IPS-NIHi11 (cell line): ENCODE measurements at places on chromosomes 13 and 19.

- no peak for DNase-seq
These were observed 17.7 kb downstream of the INTS6 start for GRCh38 chr13:51435002-51435578.

DNA sequence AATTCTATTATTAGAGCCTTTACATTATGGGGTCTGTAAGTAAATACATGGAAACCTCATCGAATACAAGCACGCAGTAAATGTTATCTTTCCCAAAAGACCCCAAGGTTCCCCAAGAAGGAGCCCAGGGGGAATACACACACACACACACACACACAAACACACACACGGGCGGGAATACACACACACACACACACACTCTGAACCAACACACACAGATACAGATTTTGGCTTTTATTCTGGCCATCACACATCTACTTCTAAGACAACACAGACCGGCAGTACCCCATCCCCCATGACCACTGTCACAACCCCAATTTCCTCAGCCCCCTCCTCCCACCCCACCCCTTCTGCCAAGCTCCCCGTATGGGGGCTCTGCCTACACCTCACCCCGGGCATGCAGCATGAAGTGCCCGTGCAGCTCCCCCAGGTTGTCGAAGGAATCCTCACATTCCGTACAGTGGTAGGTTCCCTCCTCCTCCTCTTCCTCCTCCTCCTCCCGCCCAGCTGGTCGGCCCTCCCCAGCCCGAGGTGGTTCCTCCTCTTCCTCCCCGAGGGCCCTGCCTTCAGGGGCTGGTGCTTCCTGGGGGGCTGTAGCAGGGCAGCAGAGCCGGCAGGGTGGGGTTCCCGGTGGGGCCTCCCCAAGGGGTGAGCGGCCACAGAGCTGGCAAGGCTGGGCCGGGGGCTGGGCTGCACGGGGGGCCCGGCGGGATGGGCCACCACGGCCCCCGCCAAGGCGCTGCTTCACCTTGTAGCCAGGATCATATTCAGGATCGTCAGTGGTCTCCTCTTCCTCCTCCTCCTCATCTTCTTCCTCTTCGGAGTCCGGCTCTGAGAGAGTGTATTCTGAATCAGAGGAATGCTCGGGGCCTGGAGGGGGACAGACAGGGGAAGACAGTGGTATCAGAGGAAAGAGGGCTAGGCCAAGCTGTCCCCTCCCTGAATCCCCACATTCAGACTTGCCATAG lies 4.4 kb upstream of the SRRM5 start:
- no peak for DNase-seq

GRCh38 chr13:43669964-43670363 lies 116.8 kb downstream of the ENOX1 start:
- DNase-seq = no peak

DNA sequence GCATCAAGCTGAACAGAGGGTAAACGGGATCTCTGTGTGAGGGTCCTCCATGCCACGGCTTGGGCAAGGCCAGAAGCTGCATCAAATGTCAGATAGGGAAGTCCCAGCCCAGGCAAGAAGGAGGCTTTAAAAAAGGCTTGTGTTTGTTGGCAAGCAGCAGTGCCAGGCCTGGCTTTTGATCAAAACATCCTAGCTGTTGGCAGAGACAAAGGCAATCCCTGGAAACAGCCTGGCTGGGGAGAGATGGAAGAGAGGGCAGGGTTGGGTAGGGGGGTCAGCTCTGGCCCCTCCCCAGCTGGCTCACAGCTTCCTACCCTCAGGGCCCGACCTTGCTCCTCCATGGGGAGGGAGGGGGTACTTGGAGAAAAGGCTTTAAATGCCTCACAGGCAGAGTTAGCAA lies 61.8 kb upstream of the KCTD15 start:
- no peak for DNase-seq

DNA sequence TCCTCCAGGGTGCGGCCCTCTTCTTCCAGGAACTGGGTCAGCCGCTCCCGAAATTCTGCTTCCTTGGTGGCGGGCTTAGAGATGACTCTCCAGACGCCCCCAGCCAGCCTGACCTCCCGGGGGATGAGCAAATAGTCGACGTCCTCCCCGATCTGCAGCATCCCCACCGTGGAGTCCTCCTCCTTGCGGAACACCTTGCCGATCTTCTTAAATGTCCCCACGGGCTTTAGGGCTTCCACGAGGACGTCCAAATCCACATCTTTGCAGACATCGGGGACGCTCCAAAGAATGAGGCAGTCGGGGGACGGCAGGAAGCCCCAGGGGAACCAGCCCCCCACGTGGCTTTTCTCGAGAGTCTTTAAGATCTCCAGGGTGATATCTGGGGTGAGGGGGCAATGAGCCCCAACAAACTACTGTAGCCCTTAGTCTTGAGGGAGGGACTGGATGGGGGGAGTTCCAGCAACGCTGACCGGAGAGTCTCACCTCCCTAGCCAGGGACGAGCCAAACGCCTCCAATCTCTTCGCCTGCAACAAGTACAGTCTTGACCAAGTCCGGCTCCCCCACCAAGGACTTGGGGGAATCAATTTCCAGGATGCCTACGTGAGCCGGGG lies 608 bp downstream of the CCDC8 start:
- no peak for DNase-seq

- no peak for DNase-seq
These were observed 32.2 kb upstream of the WDFY2 start for GRCh38 chr13:51552027-51552426.

GRCh38 chr19:3503036-3503572 lies 2.6 kb upstream of the DOHH start:
- no peak for DNase-seq

- DNase-seq = no peak
These were observed 167.8 kb downstream of the ABCC4 start for GRCh38 chr13:95133498-95133897.

- DNase-seq = peak; percentile 97
These were observed at the start of gene ZNF628 for GRCh38 chr19:55476100-55476775. Gene ZNF628 (plus strand): TSS chr19:55476617. CDS start chr19:55479911, 3,294 bp downstream.

DNA sequence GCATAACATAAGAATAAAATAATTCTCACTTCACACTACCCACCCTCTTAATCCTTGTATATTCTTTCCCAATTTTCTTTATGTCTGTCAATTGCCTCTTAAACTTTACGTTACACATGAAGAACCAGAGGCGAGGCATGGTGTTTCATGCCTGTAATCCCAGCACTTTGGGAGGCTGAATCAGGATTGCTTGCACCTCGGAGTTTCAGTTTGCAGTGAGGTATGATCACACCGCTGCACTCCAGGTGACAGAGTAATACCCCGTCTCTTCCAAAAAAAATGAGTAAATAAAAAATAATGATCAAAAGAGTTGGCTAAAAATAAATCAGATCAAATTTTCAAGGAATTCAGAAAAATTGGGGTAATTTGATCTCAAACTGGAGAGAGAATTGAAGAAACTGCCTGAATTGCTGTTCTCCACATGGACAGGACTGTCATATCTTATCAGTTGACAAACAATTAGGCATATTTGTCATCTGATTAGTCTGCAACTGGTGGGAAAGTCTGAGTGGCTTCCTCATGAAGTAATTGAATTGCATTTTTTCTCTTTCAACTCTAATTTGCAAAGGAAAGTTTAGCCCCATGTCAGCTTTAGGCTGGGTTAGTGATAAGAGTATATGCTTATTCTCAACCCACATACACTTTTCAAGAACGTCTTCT lies 302.9 kb downstream of the ITGBL1 start:
- no peak for DNase-seq

DNA sequence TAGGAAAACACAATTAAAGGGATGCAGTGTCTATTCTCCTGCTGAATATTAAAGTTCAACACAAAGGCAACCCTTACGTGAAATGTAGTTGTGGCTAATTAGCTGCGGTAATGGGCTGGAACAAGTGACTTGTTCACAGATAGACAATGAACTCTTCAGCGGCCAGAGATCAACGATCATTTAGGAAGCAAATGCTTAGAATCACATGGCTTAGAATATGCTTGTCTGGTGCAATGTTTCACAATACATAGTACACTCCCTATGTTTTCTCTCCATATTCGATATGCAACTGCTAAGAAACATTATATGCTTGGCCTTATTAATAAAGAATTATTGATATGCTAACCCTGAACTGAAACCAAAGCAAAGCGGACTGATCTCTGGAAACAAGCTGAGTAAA lies 25.7 kb upstream of the MTUS2 start:
- no peak for DNase-seq

GRCh38 chr19:55492362-55492944 lies 4.2 kb downstream of the SSC5D start:
- DNase-seq = no peak

GRCh38 chr19:52943884-52944643 lies 18.6 kb downstream of the ZNF816 start:
- no peak for DNase-seq
